Activated T-helper 1 cell treated with anti-CD3 and anti-CD28 coated beads, Interleukin-2, amount 50 U/mL, for 16 hours (primary cell): ENCODE measurements at places on chromosomes 4 and X.

- no peak for DNase-seq
Measured at GRCh38 chr4:142567620-142568451, 278.3 kb downstream of the INPP4B start.

DNA sequence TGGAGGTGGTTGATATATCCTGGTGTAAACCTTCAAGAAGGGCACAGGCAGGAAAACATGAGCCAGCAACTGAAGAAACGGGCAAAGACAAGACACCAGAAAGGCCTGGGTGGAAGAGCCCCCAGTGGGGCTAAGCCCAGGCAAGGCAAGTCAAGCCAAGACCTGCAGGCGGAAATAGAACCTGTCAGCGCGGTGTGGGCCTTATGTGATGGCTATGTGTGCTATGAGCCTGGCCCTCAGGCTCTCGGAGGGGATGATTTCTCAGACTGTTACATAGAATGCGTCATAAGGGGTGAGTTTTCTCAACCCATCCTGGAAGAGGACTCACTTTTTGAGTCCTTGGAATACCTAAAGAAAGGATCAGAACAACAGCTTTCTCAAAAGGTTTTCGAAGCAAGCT lies 7.2 kb downstream of the ZFP42 start:
- no peak for DNase-seq

- no peak for DNase-seq
Measured at GRCh38 chr4:173247321-173247720, 78.7 kb downstream of the GALNT7 start.

- no peak for DNase-seq
Measured at GRCh38 chr4:121228848-121229247, 64.7 kb upstream of the TNIP3 start.

DNA sequence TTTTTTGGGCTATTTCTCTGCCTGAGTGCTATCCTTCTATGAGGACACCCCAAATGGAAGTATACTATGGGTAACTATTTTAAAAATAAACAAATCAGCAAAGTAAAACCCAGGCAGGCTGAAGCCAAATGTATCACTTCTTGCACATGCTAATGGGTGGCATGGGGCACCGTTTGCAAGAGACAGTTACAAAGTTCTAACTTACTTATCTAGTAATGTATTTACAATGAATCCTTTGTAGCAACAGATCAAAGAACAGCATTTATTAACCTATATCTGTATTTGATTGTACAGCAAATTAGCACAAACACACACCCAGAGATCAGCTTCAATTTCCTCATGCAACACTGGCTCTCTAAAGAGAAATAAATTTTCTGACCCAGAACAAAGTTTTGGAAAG lies 225.5 kb downstream of the ZNF674 start:
- no peak for DNase-seq

DNA sequence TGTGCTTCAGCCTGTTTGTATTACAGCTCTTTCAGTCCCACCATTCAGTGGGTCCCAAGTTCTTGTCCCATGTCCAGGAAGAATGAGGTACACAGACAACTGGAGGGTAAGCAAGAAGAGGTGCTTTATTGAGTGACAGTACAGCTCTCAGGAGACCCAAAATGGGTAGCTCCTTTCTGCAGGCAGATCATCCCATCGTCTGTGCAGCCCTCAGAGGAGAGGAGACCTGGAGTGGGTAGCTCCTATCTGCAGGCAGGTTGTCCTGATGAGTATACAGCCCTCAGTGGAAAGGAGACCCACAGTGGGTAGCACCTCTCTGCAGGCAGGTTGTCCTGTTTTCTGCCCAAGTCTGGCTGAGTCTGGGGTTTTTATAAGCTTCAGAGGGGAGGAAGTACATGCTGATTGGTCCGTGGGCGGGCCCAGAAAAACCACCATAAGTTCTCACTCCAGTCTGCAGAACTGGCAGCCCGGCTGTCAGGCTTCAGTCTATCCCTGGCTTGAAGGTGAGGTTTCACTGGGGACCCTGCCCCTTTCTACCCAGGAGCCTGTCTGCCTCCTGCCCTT lies 18.0 kb downstream of the GRK4 start:
- DNase-seq = no peak

- no peak for DNase-seq
Measured at GRCh38 chr4:136793848-136794247, 738.4 kb downstream of the PCDH18 start.

GRCh38 chr4:153652051-153652784 lies 31.9 kb upstream of the TLR2 start:
- no peak for DNase-seq

- DNase-seq = no peak
Measured at GRCh38 chr4:19944806-19945205, 306.9 kb upstream of the SLIT2 start.

DNA sequence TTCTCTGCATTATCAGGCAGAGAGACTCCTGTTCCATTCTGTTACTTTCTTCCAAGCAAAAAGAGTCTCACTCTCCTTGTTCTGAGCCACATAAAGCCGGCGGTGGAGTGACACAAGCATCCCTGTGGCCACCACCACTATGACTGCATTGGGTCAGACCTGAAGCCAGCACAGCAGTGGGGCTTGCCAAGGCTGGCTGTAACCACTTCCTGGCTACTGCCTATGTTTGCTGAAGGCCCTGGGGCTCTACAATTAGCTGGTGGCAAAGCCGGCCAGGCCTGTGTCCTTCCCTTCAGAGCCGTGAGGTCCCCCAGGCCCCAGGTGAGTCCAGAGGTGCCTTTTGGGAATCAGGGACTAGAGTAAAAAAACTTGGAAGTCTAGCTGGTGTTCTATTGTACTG lies 31.8 kb downstream of the PLAC8 start:
- no peak for DNase-seq

DNA sequence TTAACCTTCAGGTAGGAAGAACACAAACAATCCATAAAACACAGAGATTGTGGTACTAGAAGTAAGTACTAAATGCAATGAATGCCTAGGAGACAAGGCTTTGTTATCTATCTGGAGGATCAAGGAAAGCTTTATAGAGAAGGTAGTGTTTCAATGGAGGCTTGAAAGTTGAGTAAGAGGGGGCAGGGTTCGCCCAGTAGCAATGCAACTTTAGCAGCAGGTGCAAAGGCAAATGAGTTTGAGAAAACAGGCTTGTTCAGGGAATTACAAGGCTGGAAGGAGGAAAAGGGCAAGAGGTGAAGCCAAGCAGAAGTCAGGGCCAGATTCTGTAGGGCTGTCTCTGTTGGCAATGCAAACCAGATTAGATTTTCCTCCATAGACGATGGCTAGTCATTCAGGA lies 35.5 kb upstream of the AMELX start:
- DNase-seq = no peak

DNA sequence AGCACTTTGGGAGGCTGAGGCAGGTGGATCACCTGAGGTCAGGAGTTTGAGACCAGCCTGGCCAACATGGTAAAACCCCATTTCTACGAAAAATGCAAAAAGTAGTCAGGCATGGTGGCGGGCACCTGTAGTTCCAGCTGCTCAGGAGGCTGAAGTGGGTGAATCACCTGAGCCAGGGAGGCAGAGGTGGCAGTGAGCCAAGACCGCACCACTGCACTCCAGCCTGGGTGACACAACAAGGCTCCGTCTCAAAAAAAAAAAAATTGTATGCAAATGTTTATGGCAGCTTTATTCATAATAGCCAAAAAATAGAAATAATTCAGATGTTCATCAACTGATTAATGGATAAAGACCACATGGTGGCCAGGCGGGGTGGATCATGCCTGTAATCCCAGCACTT lies 9.8 kb upstream of the NOCT start:
- DNase-seq = no peak

DNA sequence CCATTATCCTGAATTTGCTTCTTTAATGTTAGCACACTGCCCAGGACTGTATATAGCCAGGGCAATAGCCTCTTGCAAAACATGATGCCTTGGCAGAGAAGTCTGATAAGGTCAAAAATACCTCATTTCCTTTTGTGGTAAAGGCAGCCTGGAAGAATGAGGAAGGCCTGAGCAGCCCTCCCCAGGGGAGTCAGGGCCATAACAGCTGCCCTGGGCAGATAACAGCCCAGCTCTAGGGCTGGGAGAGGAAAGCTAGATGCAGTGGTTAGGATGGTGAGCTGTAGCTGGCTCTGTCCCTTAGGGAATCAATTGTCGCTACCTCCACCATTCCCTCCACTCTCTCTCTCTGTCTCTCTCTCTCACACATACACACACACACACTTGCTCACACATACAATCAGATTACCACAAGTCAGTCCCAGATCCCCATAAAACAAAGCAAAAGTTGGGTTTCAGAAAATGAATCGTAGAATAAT lies 29.2 kb downstream of the EFHC2 start:
- no peak for DNase-seq
